Suppressor macrophage treated with lipopolysaccharide for 4 hours (primary cell): ENCODE measurements at places on chromosomes 5 and 9.

DNA sequence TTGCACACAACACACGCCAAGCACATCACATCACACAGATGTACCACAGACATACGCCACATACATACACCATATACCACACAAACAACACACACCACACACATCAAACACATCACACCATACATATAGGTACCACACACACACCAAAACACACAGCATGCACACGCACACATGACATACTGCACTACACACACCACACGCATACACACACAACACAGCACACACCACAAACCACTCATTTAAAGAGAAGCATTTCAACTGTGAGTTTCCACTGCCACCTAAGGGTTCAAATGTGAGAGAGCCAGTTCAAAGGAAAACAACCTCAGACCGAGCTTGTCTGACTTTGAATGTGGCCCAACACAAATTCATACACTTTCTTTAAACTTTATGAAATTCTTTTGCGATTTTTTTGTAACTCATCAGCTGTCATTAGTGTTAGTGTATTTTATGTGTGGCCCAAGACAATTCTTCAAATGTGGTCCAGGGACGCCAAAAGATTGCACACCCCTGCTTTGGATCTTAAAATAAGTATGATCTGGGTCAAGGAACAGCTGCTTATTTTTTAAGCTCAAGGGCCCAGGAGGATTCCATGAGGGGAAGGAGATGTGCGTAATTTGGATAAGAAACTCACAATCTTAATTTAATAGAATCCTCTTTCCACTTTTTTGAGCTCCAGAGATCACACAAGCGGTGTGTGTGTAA, 494.6 kb downstream of the GADD45G start:
- peak; percentile 58 for DNase-seq

DNA sequence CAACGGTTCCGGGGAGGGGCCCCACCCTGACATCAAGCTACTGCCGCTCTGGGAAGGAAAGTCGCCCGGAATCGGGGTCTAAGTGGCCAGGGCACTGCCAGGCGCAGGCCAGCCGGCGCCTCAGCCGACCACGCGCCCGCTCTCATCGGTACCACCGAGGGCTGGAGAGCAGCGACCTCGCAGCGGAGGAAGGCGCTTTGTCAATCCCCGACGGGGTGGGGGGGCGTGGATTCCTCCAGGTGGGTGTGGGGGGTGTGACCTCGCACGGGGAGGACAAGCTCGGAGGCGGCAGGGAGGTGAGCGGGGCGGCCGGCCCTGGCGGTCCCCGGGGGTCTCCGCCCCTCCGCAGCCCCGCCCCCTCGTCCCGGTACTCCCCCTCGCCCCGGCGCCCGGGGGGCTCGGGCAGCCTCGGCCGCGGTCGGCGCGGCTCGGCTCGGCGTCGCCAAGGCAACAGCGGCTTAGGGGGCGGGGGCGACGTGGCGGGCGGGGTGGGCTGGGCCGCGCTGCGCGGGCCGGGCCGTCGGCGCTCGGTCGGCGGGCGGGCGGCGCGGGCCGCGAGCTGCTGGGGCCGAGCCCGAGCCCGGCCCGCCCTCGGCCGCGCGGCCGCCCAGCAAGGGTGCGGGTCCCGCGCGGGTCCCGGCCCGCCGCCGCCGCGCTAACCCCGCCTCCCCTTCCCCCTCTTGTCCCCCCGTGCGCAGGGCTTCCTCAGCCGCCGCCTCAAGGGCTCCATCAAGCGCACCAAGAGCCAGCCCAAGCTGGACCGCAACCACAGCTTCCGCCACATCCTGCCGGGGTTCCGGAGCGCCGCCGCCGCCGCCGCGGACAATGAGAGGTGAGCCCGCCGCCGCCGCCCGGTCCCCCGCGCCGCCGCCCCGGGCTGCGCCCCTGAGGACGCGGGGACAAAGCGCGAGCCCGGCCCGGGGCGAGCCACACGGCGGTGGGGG, 47.5 kb downstream of the DAB2IP start:
- DNase-seq, result peak; percentile 27

DNA sequence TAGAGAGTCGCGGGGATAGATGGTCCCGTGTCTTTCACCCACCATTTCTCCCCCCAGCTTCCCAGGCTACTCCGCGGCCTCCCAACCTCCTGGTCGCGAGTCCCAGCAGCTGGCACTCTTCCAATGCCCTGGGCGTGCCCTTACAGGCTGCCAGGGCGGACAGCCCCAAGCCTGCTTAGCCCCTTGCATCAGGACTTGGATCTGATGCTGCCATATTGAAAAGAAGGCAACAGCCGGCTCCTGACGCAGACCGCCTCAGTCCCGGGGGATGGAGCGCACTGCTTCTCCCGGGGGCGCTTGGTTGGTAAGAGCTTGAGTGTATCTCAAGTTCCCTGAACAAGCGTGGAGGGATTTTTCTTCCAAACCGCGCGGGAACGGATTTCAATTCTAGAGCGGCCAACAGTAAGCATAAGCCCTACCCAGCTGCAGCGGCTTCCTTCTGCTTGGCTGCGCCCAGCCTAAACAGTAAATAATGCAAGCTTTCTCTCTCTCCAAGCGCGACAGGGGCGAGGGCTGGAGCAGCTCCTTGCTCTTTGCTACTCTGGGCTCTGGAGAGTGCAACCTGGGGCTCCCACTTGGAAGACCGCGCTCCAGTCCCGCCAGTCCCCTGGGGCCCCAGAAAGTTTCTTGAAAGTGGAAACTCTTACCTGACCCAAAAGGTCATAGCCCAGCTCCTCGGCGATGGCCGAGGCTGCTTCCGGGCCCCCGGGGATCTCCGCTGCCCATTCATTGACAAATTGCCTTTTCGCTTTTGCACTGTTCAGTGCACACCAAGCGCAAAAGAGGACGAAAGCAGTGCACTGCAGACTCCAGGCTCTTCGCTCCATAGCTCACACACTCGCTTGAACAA, 607 bp downstream of the PCSK1 start:
- DNase-seq, result no peak

DNA sequence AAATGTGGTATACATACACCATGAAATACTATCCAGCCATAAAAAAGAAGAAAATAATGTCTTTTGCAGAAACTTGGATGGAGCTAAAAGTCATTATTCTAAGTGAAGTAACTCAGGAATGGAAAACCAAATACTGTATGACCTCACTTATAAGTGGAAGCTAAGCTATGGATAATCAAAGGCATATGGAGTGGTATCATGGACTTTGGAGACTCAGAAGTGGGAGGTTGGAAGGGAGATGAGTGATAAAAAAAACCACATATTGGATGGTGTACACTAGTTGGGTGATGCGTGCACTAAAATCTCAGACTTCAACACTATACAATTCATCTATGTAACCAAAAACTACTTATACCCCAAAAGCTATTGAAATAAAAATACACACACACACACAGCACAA, 24.5 kb downstream of the ADAMTS12 start:
- no peak for DNase-seq

GRCh38 chr5:35393901-35394300, 163.6 kb upstream of the PRLR start:
- DNase-seq, result peak; percentile 60

GRCh38 chr9:132201139-132201538, 39.3 kb downstream of the NTNG2 start:
- DNase-seq, result no peak

GRCh38 chr5:134020188-134020587, 15.4 kb upstream of the VDAC1 start:
- no peak for DNase-seq

DNA sequence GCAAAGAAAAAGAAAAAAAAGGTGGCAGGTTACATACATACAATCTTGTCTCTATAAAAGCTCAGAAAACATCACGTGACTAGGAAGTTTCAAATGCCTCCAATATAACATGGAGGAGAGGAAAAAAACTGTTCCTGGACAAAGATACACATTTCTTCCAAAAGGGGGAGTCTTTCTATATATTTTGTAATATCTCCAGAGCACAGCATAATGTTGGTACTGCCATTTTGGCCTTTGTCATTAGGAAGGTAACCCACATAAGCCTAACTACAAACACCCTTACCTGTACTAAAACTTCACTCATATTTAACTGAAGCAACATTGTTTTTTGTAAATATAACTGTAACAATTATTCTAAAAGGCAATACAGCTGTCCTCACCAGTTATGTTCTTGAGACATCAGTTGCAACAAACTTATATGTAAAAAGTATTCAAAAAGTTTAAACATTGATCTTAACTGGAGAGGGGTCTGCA, 1.2 kb upstream of the BTF3 start:
- DNase-seq, result peak; percentile 19
